ENCODE measurements at places on chromosomes 16 and 17. TPM values are rescaled to one million over a fixed set of nuclear protein-coding genes. Genes with fewer than 3 reads are reported as not detected.

Gene KRT32
- total RNA-seq = not detected

Gene PRDM7
- total RNA-seq = not detected

Gene SLFN14
- total RNA-seq = not detected

Gene GCGR
- total RNA-seq = not detected

Gene AOC2
- total RNA-seq = 0.42 TPM

Gene CTRL
- total RNA-seq = 0.88 TPM

Gene STX1B
- total RNA-seq = 0.70 TPM

Gene CBX8
- total RNA-seq = 5.1 TPM

Gene SHISA6
- not detected for total RNA-seq

Gene SYNGR2
- 48.0 TPM for total RNA-seq

Gene HOXB13
- total RNA-seq = not detected

Gene PAM16
- total RNA-seq = 11.6 TPM

Gene LRRC36
- not detected for total RNA-seq

Gene FADS6
- total RNA-seq = not detected

Gene PPP1R9B
- 35.2 TPM for total RNA-seq

Gene GPR142
- 0.68 TPM for total RNA-seq

Gene KLHL10
- total RNA-seq = not detected

Gene C16orf54
- not detected for total RNA-seq

Gene ATXN2L
- 74.3 TPM for total RNA-seq

Gene TBC1D3I
- 0.05 TPM for total RNA-seq

Gene EME1
- 1.0 TPM for total RNA-seq

Gene CDH3
- 0.19 TPM for total RNA-seq

Gene CDT1
- 5.8 TPM for total RNA-seq

Gene KRT16
- 0.28 TPM for total RNA-seq

Gene HIGD1B
- total RNA-seq = not detected

Gene TM4SF5
- not detected for total RNA-seq

Gene ZNF287
- total RNA-seq = 1.9 TPM

Gene TBX2
- 0.09 TPM for total RNA-seq

Gene CD300H
- total RNA-seq = not detected

Gene KDM8
- total RNA-seq = 4.7 TPM

Gene EFTUD2
- 154 TPM for total RNA-seq

Gene HAS3
- 4.5 TPM for total RNA-seq

Gene LLGL1
- 27.9 TPM for total RNA-seq

Gene SLC16A11
- total RNA-seq = 1.1 TPM

Gene FZD2
- total RNA-seq = 1.0 TPM

Data from dermis blood vessel endothelial cell (primary cell).